ENCODE measurements at places on chromosomes 4 and X. TPM values are rescaled to one million over a fixed set of nuclear protein-coding genes. Genes with fewer than 3 reads are reported as not detected.

DNA sequence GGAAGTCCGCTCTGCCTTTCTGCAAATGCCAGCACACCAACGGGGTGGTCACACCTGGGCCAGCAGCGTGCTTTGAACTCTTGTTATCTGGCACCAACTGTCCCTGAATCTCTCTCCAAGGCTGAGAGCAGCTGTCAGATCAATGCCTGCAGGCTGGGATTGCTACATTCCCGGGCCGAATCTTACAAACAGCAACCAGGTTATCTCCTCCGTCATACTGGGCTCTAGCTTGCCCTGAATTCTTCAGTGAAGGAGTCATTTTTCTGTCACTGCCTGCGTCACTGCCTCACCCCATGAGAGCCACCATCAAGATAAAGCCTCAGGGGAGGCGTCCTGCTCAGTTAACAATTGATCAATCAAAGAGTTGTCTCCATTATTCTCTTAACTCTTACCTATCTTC lies 329.4 kb upstream of the PPARGC1A start:
- no peak overlapping the region for H3K27ac ChIP-seq
- H3K27me3 ChIP-seq = no peaks in the 10 kb centered on the region
- no peak for DNase-seq

DNA sequence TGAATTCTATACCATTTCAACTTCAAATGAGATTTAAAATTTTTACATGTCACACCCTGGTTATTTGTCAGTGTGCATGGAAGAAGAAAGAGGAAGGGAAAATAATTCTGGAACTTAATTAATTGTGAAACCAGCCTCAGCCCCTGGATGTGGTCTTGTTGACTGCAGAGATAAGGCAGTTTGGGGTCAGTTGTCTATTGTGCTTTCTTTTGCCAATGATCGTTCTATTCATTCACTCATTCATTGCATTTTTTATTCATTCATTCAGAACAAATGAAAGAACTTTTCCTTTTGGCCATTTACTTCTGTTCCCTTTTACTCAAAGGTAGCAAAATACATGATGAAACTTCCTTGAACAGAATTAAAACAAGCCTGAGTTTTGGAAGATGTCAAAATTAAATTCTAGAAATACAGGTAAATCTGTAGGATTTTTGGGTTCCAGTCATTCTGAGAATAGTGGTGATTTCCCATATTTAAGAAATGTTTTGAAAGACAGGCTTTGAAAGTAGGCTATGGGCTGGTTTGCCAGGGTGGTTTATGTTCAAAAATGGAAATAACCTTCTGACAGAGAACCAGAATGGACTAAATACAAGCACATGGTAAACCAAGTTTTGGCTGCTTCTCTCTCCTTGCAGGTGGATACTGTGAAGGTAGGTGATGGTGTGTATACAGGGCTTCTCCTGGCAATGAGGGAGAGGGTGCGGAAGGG lies 35.7 kb downstream of the PARM1 start:
- H3K36me3 ChIP-seq = no peaks in the 10 kb centered on the region
- no peak overlapping the region for H3K4me3 ChIP-seq
- H3K27ac ChIP-seq = peak overlapping the region; percentile 64
- H3K4me1 ChIP-seq = peaks cover 79% of the 10 kb centered on the region
- H3K27me3 ChIP-seq = no peaks in the 10 kb centered on the region
- DNase-seq = no peak

- H3K4me3 ChIP-seq = no peak overlapping the region
- no peaks in the 10 kb centered on the region for H3K36me3 ChIP-seq
- DNase-seq = no peak
- no peaks in the 10 kb centered on the region for H3K27me3 ChIP-seq
- no peak overlapping the region for H3K27ac ChIP-seq
Measured at GRCh38 chr4:8700531-8700930, 108.0 kb downstream of the CPZ start.

DNA sequence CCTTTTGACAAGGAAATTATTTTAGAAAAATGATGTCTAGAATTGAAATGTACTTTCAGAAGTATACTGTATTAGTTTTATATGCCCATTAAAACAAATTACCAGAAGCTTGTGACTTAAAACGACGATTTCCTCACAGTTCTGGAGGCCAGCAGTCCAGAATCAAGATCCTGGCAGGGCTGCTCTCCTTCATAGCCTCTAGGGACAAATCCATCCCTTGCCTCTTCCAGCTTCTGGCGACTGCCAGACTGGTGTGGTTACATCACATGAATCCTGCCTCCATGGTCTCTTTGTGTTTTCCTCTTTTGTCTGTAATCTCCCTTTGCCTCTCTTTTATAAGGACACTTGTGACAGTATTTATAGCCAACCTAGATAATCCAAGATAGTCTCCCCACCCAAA lies 97.1 kb downstream of the IQCM start:
- no peak overlapping the region for H3K27ac ChIP-seq
- DNase-seq = no peak
- H3K4me3 ChIP-seq = no peak overlapping the region

GRCh38 chrX:25241461-25241860 lies 225.7 kb upstream of the ARX start:
- H3K4me1 ChIP-seq = no peaks in the 10 kb centered on the region
- no peaks in the 10 kb centered on the region for H3K27me3 ChIP-seq
- H3K36me3 ChIP-seq = no peaks in the 10 kb centered on the region
- no peak for DNase-seq
- no peak overlapping the region for H3K4me3 ChIP-seq
- no peak overlapping the region for H3K27ac ChIP-seq

- no peak for DNase-seq
- H3K27me3 ChIP-seq = no peaks in the 10 kb centered on the region
- no peak overlapping the region for H3K27ac ChIP-seq
- H3K36me3 ChIP-seq = no peaks in the 10 kb centered on the region
Measured at GRCh38 chr4:60223208-60223923, 976.8 kb upstream of the ADGRL3 start.

The FAT4 gene
- 53.6 TPM for total RNA-seq

The MAGEA2 gene
- total RNA-seq = not detected

DNA sequence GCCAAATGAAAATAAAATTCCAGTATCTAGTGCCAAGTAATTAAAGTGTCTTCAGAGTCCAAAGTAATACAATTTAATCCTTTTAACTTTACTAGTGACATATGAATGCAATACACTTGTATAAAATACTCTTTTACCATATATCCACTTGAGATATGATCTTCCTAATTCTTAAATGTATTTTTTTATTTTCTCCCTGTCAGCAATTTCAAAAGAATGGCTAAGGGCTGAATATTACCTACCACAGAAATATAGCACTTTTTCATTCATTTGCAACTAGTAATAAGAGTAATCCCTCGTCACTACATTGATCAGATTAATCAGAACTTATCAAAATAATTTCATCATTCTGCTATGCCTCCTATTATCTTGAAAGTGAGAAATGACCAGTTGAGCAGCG lies 10.1 kb upstream of the TBX22 start:
- DNase-seq = no peak
- H3K4me1 ChIP-seq = no peaks in the 10 kb centered on the region
- no peak overlapping the region for H3K27ac ChIP-seq
- H3K4me3 ChIP-seq = no peak overlapping the region
- no peaks in the 10 kb centered on the region for H3K36me3 ChIP-seq

DNA sequence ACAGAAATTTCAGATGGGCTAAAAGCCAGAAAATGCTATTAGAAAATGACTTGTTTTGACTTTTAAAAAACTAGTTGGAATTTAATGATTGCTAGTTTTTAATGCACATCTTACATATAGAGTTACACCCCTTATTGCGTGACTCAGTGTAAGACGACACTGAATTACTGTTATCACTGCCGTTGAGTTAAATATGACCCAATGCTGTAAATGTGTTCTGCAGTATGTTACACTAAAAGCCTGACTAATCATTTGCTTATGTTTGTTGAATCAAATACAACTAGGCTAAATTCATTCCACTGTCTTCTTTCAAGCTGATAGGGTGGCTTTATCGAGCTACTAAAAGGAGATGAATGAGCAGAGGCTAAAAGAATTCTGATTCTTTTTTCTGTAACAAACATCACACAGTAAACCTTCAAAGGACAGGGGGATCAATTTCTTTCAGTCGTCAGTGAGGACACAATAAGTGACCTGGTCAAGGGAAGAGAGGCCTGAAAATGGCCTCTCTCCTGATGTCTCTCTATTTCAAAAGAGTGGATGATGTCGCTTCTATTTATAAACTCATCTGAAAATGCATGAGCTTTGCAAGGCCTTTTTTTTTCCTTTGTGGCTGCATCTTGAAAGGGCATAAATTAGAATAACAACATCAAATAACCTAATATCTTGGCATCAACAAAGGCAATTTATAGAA lies 142.2 kb upstream of the KCNIP4 start:
- no peaks in the 10 kb centered on the region for H3K27me3 ChIP-seq
- no peak overlapping the region for H3K27ac ChIP-seq
- no peaks in the 10 kb centered on the region for H3K4me1 ChIP-seq
- no peak overlapping the region for H3K4me3 ChIP-seq
- no peaks in the 10 kb centered on the region for H3K36me3 ChIP-seq

The FGFR3 gene
- 0.68 TPM for total RNA-seq

The KLB gene
- not detected for total RNA-seq

GRCh38 chr4:187417721-187418120 lies 577.9 kb upstream of the ZFP42 start:
- no peak overlapping the region for H3K4me3 ChIP-seq
- no peaks in the 10 kb centered on the region for H3K27me3 ChIP-seq
- DNase-seq = no peak
- no peak overlapping the region for H3K27ac ChIP-seq

The KDR gene
- 27.1 TPM for total RNA-seq

DNA sequence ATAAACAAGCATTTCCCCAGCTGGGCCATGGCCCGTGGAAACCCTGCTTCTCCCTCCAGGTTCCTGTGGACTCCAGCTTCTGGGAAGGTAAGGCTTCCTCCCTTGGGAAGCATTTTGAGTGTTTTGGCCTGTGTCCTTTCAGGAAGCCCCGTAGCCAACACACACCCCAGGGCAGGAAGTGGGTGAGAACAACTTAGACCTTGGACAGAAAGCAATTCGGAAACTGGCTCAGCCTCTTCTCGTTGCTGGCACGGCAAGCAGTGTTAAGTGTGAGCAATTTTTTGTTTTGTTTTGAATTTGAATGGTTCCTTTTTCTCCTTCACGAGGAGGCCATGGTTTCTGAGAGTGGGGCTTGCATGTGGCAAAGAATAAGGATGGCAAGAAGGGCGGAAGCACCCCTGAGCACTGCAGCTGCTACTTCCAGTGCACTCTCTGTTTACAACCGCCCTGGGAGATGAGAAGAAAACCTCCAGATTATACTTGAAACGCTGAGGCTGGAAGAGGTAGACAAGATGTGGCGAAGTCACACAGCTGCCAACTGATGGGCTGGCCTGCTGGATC lies 14.1 kb upstream of the CYTL1 start:
- peaks cover 29% of the 10 kb centered on the region for H3K4me1 ChIP-seq
- peak overlapping the region; percentile 18 for H3K4me3 ChIP-seq
- no peaks in the 10 kb centered on the region for H3K27me3 ChIP-seq
- peak overlapping the region; percentile 35 for H3K27ac ChIP-seq
- DNase-seq = no peak

The GUCY1B1 gene
- total RNA-seq = 34.1 TPM

DNA sequence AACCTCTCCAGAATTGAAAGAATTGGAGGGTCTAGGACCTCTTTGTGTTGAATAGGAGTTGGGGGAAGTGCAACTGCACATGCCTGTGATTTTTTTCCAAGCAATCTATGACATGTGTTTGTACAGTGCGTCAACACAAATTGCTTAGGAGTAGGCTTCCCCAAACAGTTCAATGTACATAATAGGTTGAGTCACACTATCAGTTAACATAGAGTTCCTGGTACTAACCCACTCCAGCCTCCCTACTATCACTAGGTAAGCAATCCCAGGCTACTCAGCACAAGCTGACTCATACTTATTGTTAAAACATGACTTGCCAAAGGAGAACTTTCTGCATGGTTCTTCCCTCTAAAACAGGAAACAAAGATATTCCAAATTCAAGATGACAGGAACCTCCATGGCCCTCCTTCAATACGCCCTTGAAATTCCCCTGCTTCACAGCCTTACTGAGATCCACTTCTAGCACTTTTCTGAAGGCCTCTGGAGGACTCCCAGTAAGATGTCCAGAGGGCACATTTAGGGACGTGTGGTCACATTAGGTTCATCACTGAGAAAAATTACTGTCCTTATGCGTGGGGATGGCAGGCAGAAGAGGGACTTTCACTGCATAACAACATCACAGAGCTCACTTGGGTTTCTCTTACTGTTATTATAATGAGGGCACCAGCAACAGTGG lies 8.4 kb upstream of the VSIG1 start:
- no peaks in the 10 kb centered on the region for H3K27me3 ChIP-seq
- DNase-seq = no peak
- no peaks in the 10 kb centered on the region for H3K36me3 ChIP-seq
- no peak overlapping the region for H3K27ac ChIP-seq

- peaks cover 8% of the 10 kb centered on the region for H3K4me1 ChIP-seq
- H3K4me3 ChIP-seq = no peak overlapping the region
- no peak overlapping the region for H3K27ac ChIP-seq
- H3K27me3 ChIP-seq = no peaks in the 10 kb centered on the region
- no peaks in the 10 kb centered on the region for H3K36me3 ChIP-seq
Measured at GRCh38 chr4:38154681-38155588, 194.7 kb downstream of the PTTG2 start.

The WDR17 gene
- 1.7 TPM for total RNA-seq

GRCh38 chr4:111678908-111679307 lies 466.3 kb upstream of the FAM241A start:
- H3K4me3 ChIP-seq = no peak overlapping the region
- no peak for DNase-seq
- no peaks in the 10 kb centered on the region for H3K4me1 ChIP-seq
- H3K27me3 ChIP-seq = no peaks in the 10 kb centered on the region
- no peak overlapping the region for H3K27ac ChIP-seq

GRCh38 chr4:108783665-108784463 lies 21.0 kb upstream of the ETNPPL start:
- H3K36me3 ChIP-seq = no peaks in the 10 kb centered on the region
- no peak overlapping the region for H3K4me3 ChIP-seq
- no peaks in the 10 kb centered on the region for H3K27me3 ChIP-seq
- H3K4me1 ChIP-seq = no peaks in the 10 kb centered on the region
- no peak for DNase-seq

The GRID2 gene
- not detected for total RNA-seq

The SAGE1 gene
- not detected for total RNA-seq

The MAGEA12 gene
- not detected for total RNA-seq

- no peaks in the 10 kb centered on the region for H3K27me3 ChIP-seq
- H3K4me1 ChIP-seq = no peaks in the 10 kb centered on the region
- no peak overlapping the region for H3K27ac ChIP-seq
- DNase-seq = no peak
- H3K36me3 ChIP-seq = no peaks in the 10 kb centered on the region
Measured at GRCh38 chr4:82388405-82388804, 14.6 kb upstream of the HNRNPD start.
